AML-193 (cell line): ENCODE measurements at places on chromosomes 6 and 20.

DNA sequence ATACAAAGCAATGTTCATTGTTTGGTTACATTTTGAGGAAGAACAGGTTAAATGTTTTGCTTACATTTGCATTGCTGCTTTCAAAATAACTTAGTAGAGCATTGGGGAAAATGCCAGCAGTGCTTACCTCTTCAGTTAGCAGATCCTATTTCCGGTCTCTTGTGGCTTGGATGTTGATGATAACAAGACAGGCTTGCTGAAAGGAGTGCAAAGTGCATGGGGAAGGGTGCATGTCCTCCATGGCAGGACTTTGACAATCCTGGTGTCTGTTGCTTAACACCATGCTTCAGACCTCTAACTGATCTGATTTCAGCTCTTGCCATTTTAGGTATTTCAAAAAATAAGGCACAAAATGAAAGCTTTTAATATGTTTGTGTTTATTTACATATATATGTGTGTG is 21.1 kb downstream of the TPD52L1 start:
- DNase-seq = no peak

- DNase-seq = no peak
These were observed 53.1 kb downstream of the TSPYL4 start for GRCh38 chr6:116200619-116201249.

- peak; percentile 76 for DNase-seq
These were observed 25.6 kb upstream of the HLA-DQB1 start for GRCh38 chr6:32692019-32692418.

GRCh38 chr20:9261781-9262180 is 192.9 kb downstream of the PLCB4 start:
- no peak for DNase-seq

GRCh38 chr6:151475653-151476523 is 17.9 kb upstream of the CCDC170 start:
- peak; percentile 53 for DNase-seq

GRCh38 chr20:12306107-12306506 is 388.4 kb downstream of the BTBD3 start:
- peak; percentile 54 for DNase-seq

GRCh38 chr6:8085053-8085511 is 17.3 kb downstream of the EEF1E1 start:
- peak; percentile 30 for DNase-seq

GRCh38 chr6:79686707-79687309 is 55.7 kb downstream of the SH3BGRL2 start:
- no peak for DNase-seq

DNA sequence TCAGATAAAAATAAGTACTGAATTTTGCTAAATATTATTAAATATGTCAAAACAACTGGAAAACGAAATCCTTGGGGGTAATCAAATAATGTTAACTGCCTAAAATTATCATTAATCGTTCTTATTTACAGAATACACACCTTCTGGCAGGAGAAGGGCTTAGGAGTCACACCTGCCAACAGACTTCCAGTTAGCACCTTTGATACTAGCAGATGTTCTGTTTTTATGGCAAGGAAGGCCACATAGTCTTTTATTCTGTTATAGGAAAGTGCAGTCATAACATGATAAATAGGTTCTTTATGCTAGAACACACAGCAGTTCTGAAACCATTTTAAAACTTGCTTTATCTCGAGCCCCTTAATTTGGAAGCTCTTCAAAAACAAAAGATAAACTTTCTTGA is 464.1 kb downstream of the UTRN start:
- no peak for DNase-seq

GRCh38 chr20:34701405-34702085 is 2.6 kb upstream of the TP53INP2 start:
- no peak for DNase-seq

- DNase-seq = no peak
These were observed 10.2 kb downstream of the MYO6 start for GRCh38 chr6:75759207-75759606.

- DNase-seq = peak; percentile 86
These were observed 64.1 kb upstream of the BEND6 start for GRCh38 chr6:56890683-56891429.

DNA sequence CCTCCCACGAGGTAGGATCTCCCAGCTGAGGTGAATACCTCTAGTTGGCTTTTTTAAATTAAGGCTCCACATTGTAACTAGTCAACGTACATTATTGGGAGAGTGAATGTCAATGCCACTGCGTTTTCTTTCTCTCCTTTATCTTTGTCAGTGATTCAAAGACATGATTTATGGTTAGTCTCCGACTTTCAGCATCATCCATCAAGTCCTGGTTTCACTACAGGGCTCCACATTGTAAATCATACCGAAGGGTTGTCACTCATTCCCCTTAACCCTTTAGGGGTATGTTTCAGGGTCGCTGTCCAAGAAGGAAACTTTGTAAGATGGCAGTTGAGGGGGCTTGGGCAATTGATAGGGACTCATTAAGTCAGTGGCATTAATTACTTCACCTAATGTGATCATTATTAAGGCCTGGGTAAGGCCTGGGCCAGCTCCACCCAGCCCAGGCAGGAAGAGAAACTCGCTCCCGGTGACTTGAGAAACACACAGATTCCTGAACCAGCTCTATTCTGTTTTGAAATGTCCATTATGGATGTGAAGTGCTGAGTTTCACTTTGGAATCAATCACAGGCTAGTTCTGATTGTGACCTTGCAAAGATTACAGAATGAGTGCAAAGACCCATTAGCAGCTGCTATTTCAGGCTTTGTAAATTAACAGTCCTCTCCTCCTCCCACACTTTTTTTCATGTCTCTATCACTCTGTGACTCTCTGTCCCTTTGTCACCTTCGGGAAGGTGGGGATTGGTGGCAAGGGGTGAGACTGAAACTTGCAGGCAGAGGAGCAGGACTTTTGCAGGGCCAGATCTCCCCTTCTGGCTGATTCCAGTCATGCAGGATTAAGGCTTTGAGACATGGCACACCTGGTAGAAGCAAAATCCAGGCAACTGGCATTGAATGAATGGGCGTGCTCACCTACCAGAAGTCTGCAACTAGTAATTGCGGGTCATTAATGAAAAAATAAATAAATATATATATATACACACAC is 222.4 kb downstream of the TSHZ2 start:
- DNase-seq = no peak

DNA sequence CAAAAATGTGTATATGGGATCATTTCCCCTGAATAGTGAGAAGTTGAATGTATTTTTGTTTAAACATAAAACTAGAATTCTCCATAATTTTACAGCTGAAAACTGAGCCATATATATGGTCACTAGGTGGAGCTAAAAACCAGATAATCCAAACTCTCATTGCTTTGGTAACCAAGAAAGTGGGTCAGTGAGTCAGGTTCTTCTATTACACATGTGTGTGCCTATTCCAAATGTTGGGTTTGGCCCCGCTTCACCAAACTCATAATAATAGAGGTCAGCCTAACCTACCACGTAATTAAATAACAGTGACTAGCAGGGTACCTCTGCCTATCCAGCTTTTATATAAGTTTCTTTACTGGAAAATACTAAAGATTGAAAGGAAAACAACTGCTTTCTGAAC is 19.3 kb upstream of the RNGTT start:
- peak; percentile 84 for DNase-seq

- peak; percentile 54 for DNase-seq
These were observed 67.2 kb downstream of the DTNBP1 start for GRCh38 chr6:15595461-15596173.

- DNase-seq = no peak
These were observed 210.9 kb upstream of the GGTLC1 start for GRCh38 chr20:24199501-24199900.

GRCh38 chr20:47336129-47336754 is 20.3 kb downstream of the ZMYND8 start:
- no peak for DNase-seq

- DNase-seq = no peak
These were observed 9.2 kb downstream of the BEND3 start for GRCh38 chr6:107106165-107106564.

DNA sequence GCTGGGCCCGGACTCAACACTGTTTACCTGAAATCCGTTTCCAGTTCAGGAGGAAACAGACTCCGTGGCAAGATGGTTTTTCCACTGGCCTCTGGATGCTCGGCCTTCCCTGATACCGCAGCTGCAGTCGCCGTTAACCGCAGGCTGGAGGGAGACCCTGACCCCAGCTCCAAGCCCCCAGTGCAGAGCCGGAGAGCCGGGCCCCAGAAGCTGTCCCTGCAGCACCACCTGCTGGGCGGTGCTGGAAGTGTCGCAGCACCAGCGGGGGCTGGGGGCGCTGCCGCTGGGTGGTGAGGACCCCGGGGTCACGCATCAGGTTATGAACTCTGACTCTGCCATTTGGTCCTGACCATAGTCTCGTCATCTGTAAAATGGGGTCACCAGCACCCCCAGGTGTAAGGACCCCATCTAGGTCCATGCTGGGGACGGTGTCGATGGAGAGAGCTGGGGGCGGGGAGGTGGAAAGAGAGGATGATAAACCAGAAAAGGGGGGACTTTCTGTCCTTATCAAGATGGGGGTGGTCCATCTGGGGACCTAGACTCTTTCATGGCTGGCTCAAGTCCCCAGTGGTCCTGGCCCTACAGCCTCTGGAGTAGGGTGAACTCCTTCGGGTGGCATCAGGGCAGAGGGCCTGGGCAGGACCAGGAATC is 20.8 kb upstream of the CHRNA4 start:
- no peak for DNase-seq

DNA sequence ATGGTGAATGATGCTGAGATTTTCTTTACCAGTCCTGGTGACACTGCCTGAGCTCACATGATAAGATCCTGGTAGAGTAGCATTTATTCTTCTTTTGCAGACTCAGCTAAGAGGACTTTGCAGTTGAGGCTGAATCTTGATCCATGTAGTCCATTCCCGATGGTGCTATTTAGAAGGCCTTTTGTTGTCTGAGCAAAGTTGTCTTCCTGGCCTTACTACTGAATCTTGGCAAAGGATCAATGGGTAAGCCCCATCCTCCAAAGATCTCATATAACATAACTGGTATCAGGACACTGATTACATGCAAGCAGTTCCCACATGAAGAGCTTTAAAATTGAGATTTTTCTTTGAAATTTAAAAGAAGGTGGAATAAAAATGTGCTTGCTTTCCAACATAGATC is 291.6 kb downstream of the SOX4 start:
- DNase-seq = no peak

- DNase-seq = no peak
These were observed 135.6 kb upstream of the HDGFL1 start for GRCh38 chr6:22433745-22434144.

- no peak for DNase-seq
These were observed 7.4 kb downstream of the ACSS2 start for GRCh38 chr20:34883809-34884208.

DNA sequence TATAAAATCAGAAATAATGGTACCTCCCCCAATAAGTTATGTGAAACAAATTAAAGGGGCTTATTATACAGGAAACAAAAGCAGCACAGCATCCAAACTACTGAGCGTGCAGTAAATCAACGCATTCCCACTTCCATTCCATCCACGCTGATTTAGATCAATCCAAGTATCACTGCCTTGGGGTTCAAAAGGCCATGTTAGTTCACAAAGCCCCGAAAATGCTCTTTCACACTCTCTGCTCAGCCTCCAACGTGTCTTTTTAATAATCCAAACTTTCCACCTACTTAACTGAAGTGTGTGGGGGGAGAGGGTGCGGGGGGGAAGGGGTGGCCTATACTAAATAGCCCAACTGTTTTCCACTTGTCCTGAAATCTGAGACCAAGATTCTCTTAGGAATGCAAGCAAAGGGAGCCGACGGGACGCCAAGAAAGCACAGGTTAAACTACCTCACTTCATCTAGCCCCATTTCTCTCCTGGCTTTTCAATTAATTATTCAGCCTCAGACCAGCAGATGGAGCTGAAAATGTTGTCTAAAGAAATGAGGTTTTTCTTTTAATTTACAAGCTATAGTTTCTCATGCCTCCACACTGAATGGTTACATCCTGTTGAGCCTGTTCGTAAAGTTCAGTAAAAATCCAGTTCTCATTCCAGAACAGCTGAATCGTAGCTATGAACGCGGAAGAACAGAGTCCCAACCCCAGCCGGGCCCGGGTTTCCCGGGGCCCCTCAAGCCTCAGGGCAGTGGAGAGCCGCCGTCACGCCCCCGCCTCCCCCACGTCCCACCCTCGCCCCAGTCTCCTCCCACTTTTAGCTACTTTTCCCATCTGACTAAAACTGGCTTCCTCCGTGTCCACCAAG is 1.0 kb upstream of the NXT1 start:
- peak; percentile 78 for DNase-seq

DNA sequence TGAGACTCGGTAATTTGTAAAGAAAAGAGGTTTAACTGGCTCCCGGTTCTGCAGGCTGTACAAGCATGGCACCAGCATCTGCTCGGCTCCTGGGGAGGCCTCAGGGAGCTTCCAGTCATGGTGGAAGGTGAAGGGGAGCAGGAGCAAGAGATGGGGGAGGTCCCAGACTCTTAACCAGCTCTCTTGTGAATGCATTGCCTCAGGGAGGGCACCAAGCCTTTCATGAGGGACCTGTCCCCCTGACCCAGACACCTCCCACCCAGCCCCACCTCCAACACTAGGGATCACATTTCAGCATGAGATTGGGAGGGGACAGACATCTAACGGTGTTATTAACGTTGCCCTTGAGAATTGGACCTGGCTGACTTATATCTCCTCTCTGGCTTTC is 68.6 kb downstream of the PTPN1 start:
- DNase-seq = no peak

DNA sequence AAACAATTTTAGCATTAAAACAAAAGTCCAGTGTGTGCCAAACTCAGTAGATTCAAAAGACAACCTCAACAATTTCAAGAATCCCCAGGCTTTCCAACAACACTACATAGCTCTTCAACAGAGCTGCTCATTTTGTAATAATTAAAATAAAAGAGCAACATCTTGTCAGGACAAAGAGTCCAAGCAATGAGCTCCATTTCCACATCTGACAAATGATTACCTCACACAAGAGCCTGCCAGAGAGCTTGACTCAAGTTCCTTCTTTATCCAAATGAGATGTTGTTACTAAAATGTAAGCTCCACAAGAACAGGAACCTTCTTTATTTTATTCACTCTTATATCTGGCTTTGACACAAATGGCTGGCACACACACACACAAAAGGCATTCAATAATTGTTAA is 449.8 kb downstream of the HACE1 start:
- peak; percentile 69 for DNase-seq

DNA sequence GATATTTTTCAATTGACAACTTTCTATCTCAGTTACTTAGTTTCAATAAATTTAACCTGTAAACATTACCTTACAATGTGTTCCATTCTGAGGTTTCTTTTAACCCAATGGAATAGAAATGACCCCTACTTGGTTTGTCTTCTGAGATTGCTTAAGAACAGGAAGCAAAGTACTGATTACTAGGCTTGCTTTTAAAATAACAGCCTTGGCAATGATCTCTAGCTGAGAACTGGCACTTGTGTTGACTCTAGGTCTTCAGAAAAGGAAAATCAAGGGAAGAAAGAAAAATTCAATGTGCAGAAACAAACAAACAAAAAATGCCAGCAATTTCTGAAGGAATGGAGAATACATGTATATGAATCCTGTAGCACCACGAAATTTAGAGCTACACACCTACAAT is 66.1 kb downstream of the SYNE1 start:
- DNase-seq = peak; percentile 24

- DNase-seq = no peak
These were observed 4.9 kb upstream of the ARFGAP1 start for GRCh38 chr20:63267691-63268090.

DNA sequence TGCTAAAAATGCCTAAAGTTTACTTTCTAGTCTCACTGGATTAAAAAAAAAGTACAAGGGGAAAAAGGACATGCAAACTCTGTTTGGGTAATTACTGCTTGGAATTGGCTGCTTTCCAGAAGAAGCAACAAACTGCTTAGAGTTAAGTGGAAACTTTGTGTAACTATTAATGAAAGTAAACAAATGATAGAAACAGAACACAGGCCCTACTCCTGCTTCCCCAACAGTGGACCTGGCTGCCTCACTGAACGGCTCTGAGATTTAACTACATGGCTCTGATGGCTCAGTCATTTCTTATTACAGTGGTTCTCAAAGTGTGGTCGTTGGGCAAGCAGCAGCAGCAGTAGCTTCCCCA is 108.5 kb downstream of the MAN1A1 start:
- DNase-seq = no peak
